ENCODE measurements at places on chromosomes 4 and X.
A peak's percentile ranks its signal among the peaks of the same experiment; 100 is the strongest.

GRCh38 chrX:154056770-154057241 lies 37.1 kb upstream of the IRAK1 start:
- DNase-seq: no peak

DNA sequence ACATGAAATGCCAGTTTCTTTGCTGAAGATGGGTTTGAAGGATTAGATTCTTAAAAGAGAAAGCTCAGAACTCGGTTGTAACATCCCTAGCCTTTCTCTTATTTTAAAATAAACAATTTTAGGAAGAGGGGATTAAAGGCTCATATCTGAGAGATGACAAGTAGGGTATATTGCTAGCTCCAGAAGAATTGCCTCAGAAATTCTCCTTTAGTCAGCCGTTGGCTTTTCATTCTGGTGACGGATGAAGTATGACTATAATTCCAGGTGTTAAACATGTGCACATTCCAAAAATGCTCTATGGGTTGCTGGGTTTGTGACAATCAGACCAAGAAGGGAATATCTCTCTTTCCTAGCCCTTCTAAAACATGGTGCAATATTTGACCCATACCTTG lies 17.8 kb downstream of the DKK2 start:
- no peak for DNase-seq

- no peak for DNase-seq
Measured at GRCh38 chr4:113040793-113041192, 8.7 kb upstream of the ANK2 start.

GRCh38 chr4:16663732-16664131 lies 234.7 kb downstream of the LDB2 start:
- DNase-seq: no peak

GRCh38 chr4:141636082-141636770 lies at the start of gene IL15:
Gene IL15 (plus strand): TSS chr4:141636583. CDS start chr4:141719465, 82,882 bp downstream.
- peak; percentile 55 for DNase-seq

DNA sequence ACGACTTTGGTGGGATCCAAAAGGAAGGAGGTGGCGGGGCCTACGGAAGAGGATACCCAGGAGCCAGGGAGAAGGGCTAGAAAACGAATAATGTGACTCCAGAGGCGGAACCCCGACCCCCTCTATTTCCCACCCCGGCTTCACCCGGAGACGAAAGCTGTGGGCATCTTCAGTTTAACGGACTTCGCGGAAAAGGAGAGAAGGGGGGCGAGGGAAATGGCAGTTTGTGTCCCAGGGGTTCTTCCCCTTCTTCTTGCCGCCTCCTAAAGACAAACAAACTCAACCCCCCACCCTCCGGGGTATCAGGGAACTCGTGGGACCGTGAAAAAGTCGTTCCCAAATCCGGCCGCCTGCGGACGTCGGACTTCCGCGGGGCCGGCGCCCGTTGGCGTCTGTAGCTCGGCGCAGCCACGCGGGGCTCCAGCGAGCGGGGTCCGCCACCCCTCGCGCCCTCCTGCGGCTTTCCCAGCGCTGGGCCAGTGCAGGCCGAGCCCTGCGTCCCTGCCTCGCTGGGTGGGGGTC lies 3.6 kb upstream of the LEF1 start:
- no peak for DNase-seq

GRCh38 chrX:20434986-20435385 lies 168.3 kb upstream of the RPS6KA3 start:
- no peak for DNase-seq

DNA sequence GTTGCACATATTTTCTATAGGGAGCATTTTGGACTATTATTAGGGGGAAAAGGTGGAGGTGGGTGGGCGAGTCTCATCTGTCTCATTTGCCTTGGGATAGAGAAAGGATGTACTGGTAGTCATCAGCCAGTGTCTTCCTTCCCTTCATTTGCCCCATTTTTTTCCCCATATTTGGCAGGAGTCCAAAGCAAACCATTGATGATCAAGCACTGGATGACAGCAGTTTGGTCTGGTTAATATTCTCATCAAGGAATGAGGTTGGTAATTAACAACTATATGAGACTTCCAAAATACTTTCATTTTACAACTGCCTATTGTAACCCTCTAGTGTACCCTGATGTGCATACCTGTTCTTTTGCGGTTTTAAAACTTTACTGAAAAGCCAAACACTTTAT lies 22.6 kb upstream of the IGFBP7 start:
- DNase-seq: no peak

DNA sequence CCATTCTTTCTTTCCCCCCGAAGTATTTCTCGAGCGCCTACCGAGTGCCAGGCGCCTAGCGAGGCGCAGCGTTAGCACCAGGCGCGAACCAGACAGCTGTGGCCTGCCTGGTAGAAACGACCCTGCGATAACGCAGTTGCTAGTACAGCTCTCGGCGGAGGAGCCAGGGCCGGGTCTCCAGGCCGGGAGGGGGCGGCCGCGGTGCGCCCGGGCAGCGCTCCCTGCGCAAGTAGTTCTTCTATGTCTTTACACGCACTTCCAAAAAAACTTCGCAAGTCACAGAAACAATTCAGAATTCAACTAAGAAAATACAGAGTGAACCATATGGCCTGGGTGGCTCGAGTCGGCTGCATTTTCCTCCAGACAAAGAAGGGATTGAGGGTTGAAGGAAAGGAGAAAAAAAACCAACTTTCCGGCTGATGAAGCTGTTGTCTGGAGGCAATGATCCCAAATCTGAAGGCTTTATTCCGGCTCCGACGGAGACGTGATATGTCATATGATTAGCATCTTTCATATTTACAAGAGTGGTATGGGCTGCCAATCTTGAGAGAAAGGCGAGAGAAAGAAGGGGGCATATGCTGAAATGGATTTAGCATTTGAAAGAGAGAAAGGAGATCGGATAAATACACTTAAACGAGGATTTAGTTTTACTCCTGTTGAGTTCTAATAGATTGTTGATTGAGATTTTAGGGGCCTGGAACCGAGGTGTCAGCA lies 7.2 kb upstream of the NEUROG2 start:
- DNase-seq: no peak

DNA sequence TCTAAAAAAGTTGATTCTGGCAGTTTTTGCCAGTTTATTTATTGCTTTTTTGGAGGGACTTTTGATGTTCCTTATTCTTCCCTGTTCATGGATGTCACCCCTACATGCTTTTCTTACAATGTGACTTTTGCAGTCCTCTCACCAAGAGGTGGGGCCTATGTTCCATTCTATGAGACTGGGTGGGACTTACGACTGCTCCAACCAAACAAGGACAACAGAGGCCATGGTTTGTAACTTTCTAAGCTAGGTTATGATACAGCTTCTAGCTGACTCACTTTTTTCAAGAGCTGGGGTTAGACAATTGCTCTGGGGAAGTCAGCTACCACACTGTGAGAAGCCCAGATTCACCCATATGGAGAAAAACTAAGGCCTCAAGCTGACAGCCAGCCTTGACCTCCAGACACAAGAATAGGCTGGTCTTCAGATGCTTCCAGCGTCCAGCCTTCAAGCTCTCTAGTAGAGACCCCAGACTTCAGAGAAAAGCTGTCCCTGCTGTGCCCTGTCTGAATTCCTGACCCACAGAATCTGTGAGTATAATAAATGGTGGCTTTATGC lies 39.5 kb downstream of the ENOPH1 start:
- DNase-seq: no peak

- no peak for DNase-seq
Measured at GRCh38 chr4:137768196-137768595, 235.9 kb upstream of the PCDH18 start.

DNA sequence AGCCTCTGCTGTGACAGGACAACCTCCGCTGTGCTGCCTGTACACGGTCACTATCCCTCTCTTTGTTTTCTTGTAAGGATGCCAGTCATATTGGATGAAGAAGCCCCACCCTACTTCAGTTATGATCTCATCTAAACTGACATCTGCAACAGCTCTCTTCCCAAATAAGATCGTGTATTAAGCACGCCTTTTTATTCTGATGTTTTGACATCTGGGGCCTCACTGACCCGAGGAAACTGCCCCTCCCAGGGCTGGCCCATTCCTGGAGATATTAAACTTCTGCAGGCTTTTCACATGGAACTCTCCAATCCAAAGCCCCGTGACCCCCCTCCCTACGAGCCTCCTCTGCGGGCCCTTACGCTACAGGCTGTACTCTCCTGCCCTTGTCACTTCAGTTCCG lies 232.0 kb downstream of the ARHGAP10 start:
- no peak for DNase-seq

DNA sequence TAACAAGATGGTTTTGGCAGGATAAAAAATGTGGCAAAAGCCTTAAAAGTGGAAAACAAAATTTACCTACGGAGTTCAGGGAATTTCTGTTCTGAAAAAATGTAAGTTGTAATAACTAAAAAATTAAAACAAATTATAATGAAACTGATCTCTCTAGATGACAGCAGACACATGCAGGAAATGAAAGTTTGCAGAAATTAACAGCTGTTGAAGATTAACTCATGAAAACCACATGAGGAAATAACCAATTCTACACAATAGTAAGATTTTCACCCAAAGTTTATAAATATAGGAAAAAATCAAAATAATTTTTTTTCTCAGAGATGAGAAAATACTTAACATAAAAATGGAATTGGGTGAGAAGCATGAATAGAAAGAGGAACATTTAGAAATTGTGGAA lies 47.5 kb upstream of the UGT2B15 start:
- no peak for DNase-seq

GRCh38 chr4:1629699-1630083 lies 54.4 kb downstream of the FAM53A start:
- DNase-seq: no peak

GRCh38 chrX:70030301-70030767 lies 19.4 kb downstream of the AWAT2 start:
- DNase-seq: peak; percentile 2

DNA sequence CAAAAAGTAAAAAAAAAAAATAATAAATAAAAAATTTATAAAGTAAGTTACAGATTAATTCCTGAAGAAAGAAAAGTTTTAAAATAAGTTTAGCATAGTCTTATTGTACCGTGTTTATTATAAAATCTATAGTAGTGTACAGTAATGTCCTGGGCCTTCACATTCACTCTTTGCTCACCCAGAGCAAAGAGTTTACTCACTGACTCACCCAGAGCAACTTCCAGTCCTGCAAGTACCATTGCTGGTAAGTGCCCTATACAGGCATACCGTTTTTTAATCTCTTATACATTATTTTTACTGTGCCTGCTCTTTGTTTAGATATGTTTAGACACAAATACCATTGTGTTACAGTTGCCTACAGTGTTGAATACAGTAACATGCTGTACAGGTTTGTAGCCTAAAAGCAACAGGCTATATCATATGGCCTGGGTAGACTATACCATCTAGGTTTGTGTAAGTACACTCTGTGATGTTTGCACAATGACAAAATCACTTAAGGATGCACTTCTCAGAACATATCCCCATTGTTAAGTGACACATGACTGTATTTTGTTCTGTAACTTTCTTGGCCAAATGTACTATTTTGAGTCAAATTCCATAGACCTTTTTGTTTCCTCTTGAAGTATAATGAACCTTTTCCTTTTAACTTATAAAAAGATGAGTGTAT lies 199.0 kb upstream of the NUDT6 start:
- no peak for DNase-seq

DNA sequence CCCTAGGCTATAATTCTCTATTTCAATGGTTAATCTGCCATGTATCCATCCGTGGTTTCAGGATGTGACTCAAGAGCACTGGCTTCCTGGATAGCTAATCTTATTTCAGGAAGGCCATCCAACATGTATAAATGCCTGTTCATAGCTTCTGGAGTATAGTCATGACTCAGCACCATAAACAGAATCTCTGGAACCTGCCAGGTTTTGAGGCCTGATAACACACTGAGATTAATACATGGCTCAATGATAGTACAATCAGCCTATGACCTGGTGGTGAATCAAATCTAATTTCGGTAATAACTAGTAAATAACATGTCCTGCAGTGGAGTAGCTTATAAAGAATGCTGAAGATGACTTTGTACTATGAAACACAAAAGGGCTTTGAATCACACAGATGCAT lies 5.7 kb upstream of the IL13RA2 start:
- DNase-seq: no peak

- DNase-seq: no peak
Measured at GRCh38 chr4:172007889-172008288, 194.7 kb downstream of the GALNTL6 start.

- no peak for DNase-seq
Measured at GRCh38 chr4:182370491-182370890, 127.3 kb downstream of the TENM3 start.

GRCh38 chrX:154436983-154437752 lies at the start of gene GDI1:
Gene GDI1 (plus strand): TSS chrX:154437154. CDS start chrX:154437255, 101 bp downstream.
- no peak for DNase-seq

- no peak for DNase-seq
Measured at GRCh38 chr4:57191523-57192034, 81.4 kb upstream of the IGFBP7 start.

DNA sequence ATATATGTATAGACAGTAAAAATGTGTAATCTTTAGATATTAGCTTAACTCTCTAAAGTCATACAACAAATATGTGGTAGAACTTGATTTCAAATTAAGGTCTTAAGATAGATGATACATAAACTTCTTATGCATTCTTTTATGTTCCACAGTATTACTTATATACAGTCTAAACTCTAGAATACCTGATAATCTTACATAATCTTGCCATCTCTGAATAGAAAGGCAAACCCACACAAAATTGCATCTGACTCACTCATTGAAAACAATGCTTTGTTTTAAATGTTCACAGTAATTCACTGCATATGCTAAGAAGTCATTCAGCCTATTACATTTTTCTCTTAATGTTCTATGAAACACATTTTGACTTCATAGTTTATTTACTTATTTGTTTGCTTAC lies 10.1 kb downstream of the SULT1B1 start:
- no peak for DNase-seq

GRCh38 chrX:103779141-103779789 lies 2.6 kb downstream of the PLP1 start:
- DNase-seq: no peak

DNA sequence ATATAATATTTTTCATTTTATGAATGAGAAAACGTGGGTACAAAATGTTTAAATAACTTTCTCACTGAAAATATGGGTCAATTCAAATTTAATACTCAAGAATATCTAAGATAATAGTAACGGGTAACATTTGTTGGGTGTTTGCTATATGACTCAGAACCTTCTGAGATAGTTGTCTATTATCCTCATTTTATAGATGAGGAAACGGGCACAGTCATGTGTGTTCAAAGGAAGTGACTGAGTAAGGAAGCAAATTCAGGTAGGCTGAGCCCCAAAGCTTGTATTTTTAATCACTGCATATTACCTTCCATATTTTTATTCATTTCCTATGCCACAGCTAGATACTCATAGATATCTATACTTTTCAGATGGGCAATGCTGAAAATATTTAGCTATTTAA lies 12.2 kb upstream of the CAMK2D start:
- DNase-seq: no peak

GRCh38 chrX:115535844-115536243 lies 25.1 kb upstream of the PLS3 start:
- DNase-seq: no peak

- no peak for DNase-seq
Measured at GRCh38 chrX:41082783-41083182, 2.5 kb upstream of the USP9X start.

DNA sequence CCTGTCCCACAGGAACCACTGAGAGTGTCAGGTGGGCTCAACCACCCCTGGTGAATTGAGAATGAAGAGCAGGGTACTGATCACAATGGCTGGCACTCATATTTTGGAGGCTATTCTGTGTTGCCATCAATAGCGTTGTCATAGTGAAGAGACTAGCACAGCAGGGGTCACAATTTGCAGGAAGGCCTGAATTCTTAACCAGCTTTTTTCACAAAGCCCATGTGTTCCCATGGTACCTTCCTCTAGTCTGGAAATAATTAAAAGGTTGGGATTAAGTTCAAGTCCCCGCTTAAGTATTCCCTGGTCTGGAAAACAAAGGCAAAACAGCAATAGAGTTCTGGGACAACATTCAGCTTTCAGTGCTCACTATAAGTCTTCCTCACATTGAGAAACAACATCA lies 1051.7 kb downstream of the C4orf33 start:
- no peak for DNase-seq

Measured in activated effector memory CD4-positive, alpha-beta T cell treated with Interleukin-2 at 50 U/mL for 16 hours (primary cell).